ENCODE measurements at places on chromosomes 3 and 15. TPM values are rescaled to one million over a fixed set of nuclear protein-coding genes. Genes with fewer than 3 reads are reported as not detected.
A peak's percentile ranks its signal among the peaks of the same experiment; 100 is the strongest.

DNA sequence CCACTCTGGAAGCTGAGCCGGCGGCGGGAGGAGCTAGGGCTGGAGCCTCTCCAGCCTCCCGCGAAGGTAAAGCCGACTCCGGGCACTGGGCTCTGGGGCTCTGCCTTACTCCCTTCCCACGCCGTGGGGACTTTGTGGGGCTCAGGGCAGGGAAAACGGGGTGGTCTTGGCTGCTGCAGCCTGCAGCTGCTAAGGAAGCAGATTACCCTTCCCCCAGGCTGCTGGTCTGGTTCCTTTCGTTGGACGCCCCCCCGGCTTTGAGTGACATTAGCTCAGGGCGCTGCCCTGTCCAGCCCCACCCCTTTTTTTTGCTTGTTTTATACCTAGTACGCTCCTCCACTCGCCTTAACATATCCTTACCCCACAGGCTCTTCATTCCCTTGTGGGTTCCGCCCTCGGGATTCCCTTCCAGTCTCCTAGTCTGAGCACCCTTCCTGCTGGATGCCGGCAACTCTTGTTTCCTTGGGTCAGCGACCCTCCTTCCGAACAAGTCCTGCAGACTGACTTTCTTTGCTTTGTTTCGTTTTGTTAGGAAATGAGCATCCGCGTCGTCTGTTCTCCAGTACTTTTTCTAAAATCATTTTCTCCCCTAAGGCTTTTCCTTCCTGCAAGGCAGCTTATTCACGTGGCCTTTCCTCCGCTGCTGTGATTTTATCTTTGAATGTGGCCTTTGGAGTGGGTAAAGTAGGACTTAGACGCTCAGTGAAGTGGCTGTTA is 551 bp downstream of the DNAJC13 start:
- DNase-seq = peak; percentile 58

GRCh38 chr3:161139686-161140085 is 34.5 kb upstream of the B3GALNT1 start:
- no peak for DNase-seq

DNA sequence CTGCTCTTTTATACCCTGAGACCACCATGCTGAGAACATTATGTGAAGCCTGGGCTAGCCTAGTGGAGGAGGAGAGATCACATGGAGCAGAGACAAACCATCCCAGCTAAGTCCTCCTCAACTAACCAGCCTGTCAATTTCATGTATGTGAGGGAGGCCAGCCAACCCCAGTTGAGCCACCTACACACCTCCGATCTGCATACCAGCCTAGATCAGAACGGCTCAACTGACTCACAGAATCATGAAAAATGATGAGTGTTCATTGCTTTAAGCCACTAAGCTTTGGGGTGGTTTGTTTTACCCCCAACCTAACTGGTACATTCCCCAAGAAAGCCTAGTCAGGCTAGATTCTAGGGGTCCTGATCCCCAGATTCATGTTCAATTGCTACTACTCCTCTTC is 19.4 kb upstream of the CA12 start:
- no peak for DNase-seq

DNA sequence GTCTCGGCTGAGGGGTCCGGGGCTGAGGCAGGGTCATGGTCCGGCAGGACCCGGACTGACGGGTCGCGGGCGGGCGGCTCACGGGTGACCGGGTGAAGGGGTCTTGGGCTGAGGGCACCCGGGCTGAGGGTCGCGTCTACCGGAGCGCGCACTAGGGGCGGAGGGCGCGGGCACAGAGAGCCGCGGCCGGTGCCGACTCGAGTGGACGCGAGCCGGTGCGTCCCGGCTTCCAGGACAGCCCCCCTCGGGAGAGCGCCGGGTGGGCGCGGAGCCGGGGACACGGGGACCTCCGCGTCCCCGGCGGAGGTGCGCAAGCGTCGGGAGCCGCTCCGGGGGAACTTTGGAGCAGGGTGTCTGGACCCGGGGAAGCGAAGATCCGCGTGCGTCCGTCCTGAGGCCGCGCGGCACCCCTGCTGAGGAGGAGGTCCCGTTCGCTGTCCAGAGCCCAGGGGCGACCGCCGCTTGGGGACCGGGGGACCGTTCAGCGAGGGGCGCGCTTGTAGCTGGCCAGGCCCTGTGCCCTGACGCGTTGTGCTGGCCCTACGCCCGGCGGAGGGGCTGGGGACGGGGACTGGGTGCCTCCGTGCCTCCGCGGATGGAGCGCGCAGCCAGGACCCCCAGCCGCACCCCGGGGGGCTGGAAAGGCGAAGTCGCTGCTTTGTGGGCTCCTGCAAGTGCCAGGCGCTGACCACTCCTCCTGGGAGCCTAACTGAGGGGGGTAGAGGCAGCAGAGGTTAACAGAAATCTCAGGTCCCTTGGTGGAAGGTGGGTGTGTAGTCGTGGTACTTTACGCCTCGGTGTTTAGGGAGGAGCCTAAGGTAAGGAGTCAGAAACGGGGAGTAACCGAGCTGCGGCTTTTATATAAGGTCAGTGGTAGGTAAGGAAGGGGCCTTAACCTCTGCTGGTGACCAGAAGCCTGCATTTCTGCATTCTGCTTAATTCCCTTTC is at the start of gene PPARG:
Gene PPARG (plus strand): TSS at position 889 of the 948 bp plus-strand sequence. CDS start 90,642 bp downstream, outside the sequence.
- DNase-seq = peak; percentile 83

- DNase-seq = no peak
Observed at GRCh38 chr3:15496341-15496664, 25.2 kb downstream of the COLQ start.

DNA sequence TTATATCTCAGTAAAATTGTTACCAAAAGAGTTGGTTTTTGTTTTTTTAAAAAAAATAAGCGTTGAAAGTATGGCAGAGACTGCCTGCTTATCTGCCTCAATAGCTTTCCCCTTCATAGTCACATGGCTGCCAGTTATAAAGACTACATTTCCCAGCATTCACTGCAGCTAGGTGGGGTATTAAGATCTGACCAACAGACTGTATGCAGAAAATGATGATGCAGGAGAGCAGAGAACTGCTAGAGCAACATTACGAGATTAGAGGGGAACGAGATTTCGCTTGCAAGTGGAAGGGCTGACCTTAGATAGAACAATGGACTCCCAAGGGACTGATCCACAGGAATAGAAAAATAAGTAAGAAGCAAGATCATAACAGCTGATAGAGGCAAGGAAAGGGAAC is 14.3 kb downstream of the RHOA start:
- no peak for DNase-seq

DNA sequence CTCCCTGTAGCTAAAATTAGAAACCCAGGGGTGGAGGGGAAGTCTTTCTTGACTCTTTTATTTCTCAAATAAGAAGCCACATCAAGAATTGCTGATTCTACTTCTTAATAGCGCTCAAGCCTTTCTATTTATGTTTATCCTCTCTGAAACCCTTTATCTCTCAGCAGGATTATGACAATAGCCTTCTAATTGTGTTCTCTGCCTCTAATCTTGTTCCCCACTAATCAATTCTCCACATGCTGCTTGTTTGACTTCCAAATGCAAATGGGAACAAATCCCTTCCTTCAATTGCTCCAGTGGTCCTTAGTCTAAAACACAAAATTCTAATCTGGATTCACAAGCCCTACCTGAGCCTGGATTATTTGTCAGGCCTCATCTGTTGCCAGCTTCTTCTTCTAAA is 43.7 kb upstream of the CFAP20DC start:
- no peak for DNase-seq

DNA sequence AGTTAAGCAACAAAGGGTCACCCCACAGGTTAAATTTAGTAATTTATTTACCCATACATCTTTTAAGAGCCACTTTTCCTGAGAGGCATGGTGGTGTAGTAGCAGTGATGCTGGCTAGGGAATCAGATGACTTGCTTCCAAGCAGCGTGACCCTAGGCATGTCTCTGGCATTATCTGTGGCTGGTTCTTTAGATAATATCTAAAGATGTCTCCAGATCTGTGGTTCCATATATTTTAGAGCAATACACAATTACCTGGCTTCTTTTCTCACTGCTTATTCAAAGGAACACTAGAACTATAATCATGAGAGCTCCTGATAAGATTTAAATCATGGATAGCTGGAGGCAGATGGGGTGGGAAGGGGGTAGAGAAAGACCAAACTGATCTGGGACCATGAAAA is 21.1 kb upstream of the MEIS2 start:
- DNase-seq = no peak

GRCh38 chr3:46416125-46416810 is 9.2 kb downstream of the CCRL2 start:
- DNase-seq = no peak

DNA sequence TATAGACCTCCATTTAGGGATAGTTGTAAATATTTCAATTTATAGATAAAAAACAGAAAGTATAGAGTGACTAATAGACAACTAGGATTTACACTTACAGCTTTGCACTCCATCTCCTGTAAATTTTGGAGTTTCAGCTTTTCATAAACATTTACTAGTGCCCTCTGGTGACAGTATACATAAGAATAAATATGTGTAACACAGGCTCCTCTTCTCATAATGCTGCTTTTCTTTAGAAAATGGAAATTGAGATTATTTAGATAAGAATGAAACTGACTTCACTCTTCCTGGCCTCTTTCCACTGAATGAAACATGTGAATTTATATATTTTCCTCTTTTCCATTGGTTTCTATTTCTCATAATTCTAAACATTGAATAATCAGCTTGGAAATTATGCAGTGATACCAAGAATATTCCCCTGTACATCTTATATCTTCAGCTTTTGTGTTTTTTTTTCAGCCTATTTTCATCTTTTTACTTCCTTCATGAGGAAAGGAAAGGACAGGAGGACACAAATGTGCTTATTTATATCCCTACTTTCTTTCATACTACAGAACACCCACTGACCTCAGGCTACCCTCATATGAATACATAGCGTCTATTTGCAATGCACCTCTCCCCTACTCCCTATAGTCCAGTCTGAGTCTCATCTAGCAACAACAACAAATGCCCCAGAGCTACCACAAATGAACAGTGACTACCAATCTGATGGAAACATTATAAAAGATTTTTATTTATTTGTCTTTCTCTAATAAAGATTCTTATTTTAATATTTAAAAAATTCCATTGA is 103.1 kb upstream of the CCDC39 start:
- no peak for DNase-seq

DNA sequence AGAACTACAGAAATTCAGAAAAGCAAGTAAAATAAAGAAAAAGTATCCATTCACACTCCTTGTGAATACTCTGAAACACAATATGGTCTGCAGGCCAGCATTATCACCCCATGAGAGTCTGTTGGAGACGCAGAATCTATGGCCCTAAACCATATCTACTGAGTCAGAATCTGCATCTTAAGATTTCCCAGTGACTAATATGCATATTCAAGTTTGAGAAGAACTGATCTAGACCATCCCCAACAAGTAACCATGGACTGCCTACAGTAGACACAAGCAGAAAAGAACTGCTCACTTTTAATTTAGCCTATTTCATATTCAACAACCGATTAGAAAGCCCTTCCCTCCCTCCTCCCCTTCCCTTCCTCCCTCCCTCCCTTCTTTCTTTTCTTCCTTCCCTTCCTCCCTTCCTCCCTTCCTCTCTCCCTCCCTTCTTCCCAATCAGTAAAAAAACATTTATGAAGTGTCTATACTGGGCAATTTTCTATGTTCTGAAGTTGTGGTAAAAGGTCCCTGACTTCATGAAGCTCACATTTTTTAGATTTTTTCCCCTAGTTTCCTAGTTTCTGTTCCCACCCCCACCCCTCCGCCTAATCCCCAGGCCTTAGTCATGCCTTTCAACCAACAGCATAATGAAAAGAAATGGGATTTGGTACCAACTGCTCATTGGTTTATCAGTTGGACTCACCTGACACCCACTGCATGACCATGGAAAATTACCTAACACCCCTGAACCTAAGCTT is 125.2 kb downstream of the CNTN3 start:
- no peak for DNase-seq

GRCh38 chr3:165895919-165896318 is 58.7 kb upstream of the BCHE start:
- DNase-seq = peak; percentile 43

DNA sequence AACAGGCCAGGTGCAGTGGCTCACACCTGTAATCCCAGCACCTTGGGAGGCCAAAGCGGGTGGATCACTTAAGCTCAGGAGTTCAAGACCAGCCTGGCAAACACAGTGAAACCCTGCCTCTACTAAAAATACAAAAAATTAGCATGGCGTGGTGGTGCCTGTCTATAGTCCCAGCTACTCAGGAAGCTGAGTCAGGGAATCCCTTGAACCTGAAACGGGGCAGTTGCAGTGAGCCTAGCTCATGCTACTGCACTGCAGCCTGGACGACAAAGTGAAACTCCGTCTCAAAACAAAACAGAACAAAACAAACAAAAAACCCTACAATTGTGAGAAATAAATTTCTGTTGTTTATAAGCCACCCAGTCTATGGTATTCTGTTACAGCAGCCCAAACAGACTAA is 94.7 kb downstream of the PIK3CB start:
- no peak for DNase-seq

DNA sequence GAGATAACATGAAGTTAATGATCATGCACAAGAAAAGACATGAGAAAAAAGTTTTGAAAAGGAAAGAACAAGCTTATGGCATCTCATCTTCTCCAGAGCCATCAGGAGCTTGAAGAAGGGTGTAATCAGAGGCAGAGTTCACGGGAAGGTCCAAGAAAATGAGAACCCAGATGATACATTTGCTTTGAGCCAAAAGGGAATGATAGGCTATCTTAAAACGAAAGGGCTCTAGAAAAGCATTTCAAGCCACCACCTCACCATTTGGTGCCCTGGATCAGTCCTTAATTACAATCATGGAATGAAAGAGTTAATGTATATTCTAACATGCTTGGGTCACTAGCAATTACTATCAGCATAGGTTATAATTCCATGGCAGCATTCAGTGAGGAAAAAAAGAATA is 781.8 kb downstream of the ROBO1 start:
- no peak for DNase-seq

DNA sequence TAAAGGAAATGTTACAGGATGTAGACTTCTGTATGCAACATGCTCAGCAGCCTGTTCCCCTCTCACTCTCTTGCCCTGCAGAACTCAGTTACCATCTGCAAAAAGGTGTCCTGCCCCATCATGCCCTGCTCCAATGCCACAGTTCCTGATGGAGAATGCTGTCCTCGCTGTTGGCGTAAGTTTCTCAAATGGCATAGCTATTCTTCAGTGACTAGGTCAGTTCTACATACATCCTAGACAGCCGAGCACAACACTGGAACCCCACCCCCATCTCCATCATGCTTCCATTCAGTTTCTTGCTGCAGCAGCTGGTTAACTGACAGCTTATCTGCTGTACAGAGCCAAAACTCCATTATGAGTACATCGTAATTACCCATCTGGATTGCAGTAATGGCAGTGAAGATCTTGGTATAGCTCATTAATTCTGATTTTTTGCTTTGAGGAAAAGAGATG is 4.5 kb downstream of the THBS1 start:
- DNase-seq = no peak

- peak; percentile 52 for DNase-seq
Observed at GRCh38 chr3:53493595-53493962, 832 bp upstream of the CACNA1D start.

Gene IL1RAP
- 6.0 TPM for total RNA-seq

Gene CRYGS
- 0.86 TPM for total RNA-seq

Gene TNNC1
- 6.5 TPM for total RNA-seq

Gene CPEB1
- not detected for total RNA-seq

Gene CPN2
- not detected for total RNA-seq

Gene GABRA5
- total RNA-seq = not detected

Gene SSR3
- total RNA-seq = 95.1 TPM

Gene GPR27
- not detected for total RNA-seq

Gene ULK4
- total RNA-seq = 3.2 TPM

All from HT-29 (cell line).